ENCODE measurements at places on chromosomes 3 and 15. TPM values are rescaled to one million over a fixed set of nuclear protein-coding genes. Genes with fewer than 3 reads are reported as not detected.

- DNase-seq = no peak
Observed at GRCh38 chr3:107521469-107522059, 1.2 kb upstream of the BBX start.

- no peak for DNase-seq
Observed at GRCh38 chr3:106392915-106393314, 524.1 kb upstream of the CBLB start.

DNA sequence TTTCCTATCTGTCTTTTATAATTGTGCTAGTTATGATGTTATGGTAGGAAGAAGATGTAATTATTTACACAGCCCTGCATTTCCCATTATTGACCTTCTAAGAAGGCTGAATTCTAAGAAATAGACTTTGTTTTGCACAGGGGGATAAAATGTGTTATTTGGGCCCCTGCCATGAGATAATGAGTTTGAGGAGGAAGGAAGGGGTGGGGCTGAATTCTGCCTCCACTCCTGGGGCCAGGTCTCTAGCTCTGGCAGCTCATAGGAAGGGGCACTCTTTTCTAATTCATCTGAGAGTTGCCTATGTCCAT lies 69.2 kb upstream of the GOLGA8B start:
- DNase-seq = no peak

- no peak for DNase-seq
Observed at GRCh38 chr15:29127506-29128430, 141.9 kb downstream of the NSMCE3 start.

GRCh38 chr3:115806501-115806900 lies 183.2 kb downstream of the GAP43 start:
- DNase-seq = no peak

DNA sequence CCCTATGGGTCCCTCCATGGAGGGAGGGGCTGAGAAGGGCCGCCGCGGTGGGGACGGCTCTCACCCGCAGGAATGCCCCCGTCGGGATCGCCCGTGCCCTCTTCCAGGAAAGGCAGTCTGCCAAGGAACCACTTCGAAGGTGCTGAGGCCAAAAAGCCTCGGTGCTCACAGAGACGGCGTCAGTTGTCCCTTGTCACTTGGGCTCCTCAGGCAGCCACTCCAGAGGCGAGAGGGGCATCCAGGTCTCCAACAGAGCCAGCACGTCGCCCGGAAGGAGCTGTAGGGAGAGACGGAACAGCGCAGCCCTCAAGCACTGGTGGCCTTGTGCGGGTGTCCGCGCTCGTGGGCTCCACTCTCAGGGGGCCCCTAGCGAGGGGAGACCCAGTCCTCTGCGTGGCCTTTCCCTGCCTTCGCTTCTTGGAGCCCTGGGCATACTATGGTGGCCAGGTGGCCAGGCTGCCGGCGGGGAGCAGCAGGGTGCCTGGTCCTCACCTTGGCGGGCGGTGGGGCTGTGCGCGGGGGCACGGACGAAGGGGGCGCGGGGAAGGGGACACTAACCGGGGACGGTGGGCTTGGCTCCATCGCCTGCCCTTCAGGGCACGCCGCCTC lies 994 bp downstream of the MESP1 start:
- DNase-seq = no peak

GRCh38 chr3:173789530-173790162 lies 392.1 kb downstream of the NLGN1 start:
- no peak for DNase-seq

DNA sequence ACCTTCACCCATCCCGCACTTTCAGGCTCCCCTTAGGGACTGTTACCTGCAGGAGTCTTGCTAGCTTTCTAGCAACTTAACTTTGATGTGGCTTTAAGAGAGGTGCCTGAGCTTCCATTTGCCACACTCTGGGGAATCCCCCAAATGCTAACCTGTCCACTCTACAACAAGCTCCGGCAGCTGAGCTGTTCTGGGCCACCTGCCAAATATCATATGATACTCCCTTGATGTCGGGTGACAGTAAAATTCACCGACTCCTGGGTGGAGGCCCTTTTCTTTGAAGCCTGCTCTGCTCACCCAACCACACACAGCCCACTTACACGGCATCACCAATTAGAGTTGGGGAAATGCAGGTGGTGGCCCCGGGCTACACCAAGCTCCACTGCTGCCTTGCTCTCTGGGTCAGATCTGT lies 38.0 kb upstream of the XCR1 start:
- DNase-seq = no peak

DNA sequence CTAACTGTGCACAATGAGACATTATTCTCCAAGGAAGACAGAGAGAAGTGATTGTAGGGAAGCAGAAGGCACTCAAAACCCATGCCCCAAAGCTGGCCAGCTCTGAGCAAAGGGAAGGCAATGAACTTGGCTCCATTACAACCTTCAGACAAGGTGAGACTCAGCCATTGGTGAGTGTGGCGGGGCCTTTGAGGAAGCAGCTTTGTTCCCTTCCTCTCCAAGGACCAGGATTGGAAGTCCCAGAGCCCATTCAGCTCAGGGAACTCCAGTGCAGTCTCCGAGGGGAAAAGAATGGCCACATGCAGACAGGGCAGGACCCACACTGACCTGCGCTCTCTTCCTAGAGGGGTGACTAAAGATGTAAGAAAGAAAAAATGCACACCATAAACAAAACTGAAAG lies 23.1 kb downstream of the HEG1 start:
- DNase-seq = no peak

DNA sequence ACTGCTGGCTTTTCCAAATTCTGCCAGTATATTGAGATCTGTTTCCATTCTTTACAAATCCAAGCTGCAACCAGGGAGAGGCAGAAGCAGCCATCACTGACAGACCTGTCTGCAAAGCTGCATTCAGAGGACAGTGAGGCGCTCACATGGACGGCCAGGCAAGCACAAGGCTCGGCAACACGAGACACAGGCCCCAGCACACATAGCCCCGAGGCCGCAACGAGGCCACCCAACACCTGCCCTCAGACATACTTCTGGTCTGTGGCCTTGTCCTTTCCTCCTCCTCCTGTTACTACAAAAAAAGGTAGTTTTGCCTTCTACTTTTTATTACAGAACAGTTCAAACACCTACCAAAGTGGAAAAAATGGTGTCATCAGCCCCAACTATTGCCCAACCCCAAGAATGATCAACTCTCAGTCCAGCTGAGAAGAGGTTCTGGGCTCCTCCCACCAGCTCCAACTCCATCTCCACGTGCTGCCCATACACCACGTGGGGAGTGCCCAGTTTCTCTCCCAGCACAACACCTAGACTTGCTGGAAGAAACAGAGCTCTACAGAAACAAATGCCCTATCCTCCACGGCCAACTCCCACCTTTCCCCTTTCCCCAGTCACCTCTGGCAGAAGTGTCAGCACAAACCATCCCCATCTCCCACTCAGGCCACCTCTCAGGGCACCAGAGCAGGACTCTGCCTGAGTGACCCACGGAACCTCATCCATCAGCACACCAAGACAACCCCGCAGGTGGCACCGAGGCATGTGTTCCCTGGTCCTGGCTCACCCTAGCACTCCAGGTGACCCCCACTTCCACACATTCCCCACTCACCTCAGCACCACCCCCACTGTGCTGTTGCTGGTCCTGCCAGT lies 7.4 kb downstream of the ZXDC start:
- DNase-seq = no peak

DNA sequence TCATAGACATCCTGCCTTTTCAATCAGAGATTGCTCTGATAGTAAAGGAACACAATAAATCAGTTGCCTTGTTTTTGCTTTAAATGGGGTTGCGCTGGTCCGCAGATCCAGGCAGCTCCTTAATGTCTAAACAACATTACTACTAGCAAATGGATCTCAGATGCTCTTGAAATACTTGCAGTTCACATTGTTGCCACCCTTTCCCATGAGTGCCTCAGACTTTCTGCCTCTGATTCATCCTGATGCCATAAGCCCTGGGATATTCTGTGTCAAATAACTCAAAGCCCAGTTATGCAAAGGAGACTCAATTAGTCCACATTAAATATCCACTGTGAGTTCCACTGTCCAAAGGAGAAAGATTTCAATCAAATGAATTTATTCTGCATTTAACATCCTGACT lies 196.7 kb downstream of the PLCH1 start:
- DNase-seq = no peak

- no peak for DNase-seq
Observed at GRCh38 chr3:188339410-188340295, 185.7 kb downstream of the LPP start.

GRCh38 chr3:127803619-127804018 lies 18.7 kb downstream of the MGLL start:
- no peak for DNase-seq

GRCh38 chr15:70060993-70061305 lies 36.8 kb downstream of the TLE3 start:
- DNase-seq = no peak

- DNase-seq = no peak
Observed at GRCh38 chr15:62653122-62653521, 389.4 kb upstream of the TPM1 start.

- no peak for DNase-seq
Observed at GRCh38 chr3:170440344-170440743, 21.7 kb downstream of the CLDN11 start.

DNA sequence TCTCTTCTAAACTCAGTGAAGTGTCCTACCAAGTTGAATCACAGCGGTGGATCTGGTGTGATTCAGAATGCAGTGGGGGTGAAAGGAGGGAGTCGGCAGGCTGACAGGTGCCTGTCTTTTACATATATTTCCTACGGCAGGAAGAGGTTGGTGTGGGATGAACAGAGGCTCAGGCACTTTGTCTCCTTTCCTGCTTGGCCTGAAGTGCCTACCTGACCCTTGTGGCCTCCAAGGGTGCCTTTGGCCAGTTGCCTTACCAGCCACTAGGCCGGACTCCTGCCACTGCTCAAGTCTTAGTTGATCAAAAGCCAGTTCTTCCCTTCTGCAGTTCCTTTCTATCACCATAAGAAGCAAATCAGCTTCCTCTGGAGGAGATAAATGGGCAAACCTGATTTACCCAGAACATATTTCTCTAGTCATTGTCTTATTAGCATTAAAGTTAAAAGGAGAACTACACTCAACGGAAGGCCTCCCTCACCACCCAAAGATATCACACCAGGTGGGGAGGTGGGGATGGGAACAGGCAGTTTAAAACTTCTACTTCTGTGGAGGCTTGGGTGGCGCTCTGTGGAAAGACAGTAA lies 52.1 kb downstream of the CRTC3 start:
- DNase-seq = no peak

- DNase-seq = no peak
Observed at GRCh38 chr3:63228677-63229076, 49.4 kb upstream of the SYNPR start.

DNA sequence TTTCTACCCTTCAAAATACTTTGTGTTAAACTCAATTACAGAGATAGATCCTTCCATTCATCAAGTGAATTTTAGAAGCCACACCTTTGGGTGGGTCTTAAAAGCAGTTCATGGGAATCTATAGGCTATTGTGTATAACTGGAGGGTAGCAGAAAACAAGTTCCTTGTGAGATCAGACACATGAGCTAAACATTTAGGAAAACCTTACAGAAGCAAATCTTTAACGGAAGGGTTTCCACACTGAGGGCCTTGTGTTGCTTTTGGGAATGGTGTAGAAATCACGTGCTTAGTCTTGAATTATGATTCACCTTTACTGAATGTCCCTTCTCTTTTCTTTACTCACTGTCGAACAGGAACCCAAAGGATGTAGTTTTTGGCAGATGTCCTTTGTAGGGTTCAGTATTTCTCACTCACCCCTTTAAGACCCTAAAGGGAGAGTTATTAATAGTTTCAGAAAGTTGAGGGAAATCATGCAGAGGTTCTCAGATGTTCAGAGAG lies 257.3 kb upstream of the CTDSPL start:
- DNase-seq = no peak

DNA sequence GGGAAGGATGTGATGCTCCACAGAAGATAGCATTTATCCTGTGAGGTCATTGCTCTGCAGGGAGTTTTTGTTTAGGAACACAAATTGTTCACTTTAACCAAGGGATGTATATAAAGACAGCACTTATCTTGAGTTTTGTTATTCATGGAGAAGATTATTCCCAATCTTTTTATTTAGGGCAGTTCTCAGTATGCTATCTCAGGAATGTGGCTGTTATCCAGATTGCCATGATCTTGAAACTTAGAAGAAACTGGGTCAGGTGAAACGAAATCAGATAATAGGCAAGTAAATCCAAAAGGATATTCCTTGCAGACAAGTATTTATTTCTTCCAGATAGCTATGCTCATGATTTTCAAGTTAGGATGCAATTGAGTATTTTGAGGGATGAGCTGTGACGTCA lies 19.3 kb upstream of the TMEM42 start:
- no peak for DNase-seq

DNA sequence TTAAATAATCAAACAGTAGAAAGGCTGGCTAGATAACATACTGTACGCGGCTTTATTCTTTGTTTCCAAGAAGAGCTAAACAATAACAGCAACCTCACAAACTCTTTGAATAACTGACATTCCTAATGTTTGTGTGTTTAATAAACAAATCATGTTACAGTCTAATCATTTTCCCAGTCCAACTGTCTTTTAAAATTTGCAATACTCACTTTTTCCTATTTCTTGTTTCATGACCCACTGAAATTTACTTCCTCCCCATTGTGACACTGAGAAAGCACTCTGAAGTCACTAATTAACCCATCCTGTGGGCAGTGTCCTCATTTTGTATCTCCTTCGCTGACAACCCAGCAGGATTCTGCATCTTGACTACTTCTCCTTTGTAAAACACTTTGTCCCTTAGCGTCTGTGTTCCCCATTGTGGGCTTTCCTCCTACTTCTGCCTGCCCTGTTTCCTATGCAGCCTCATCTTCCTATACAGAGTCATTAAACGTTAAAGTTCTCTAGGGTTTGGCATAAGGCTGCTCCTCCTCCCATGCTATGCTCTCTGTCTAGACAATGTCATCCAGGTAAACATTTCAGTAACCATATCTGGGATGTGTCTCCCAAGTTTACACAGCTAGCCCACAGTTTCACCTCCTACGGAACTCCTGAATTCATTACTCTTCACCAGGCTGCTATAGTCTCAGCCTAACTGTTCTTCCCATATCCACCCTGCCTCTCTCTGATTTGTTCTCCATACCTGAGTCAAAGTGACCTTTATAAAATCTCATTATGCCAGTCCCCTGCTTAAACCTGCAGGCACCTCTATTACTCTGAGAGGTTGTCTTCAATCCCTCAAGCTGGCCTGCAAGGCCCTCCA lies 148.9 kb downstream of the GREM1 start:
- DNase-seq = no peak

GRCh38 chr3:175598740-175599139 lies 739.6 kb downstream of the NAALADL2 start:
- DNase-seq = no peak

DNA sequence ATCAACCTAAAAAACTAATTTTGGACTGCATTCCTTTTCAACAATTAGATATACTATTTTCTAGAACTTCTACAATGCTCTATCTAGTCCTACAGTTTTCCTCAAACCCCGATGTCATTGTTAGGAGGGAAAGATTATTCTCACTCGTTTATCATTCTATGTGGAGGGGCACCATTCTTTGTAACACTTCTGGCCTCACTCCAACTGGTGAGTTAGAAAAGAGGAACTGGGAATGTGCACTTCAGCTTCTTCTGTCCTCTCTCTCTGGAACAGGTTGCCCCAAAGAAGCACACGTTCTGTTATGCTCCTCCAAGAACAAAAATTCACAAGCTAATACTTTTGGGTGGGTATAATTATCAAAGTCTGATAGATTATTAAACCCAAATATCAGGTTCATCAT lies 137.9 kb downstream of the UACA start:
- DNase-seq = no peak

GRCh38 chr15:67968564-67968963 lies 85.6 kb upstream of the PIAS1 start:
- DNase-seq = no peak

The GHSR gene
- not detected for polyA plus RNA-seq

The SAMMSON gene
- polyA plus RNA-seq = 0.16 TPM

The APOD gene
- polyA plus RNA-seq = 5.8 TPM

The EXD1 gene
- 0.07 TPM for polyA plus RNA-seq

The RHCG gene
- 2.0 TPM for polyA plus RNA-seq

The CCR9 gene
- not detected for polyA plus RNA-seq

The ISG20 gene
- 0.79 TPM for polyA plus RNA-seq
